ENCODE measurements at places on chromosomes 7 and 10.

DNA sequence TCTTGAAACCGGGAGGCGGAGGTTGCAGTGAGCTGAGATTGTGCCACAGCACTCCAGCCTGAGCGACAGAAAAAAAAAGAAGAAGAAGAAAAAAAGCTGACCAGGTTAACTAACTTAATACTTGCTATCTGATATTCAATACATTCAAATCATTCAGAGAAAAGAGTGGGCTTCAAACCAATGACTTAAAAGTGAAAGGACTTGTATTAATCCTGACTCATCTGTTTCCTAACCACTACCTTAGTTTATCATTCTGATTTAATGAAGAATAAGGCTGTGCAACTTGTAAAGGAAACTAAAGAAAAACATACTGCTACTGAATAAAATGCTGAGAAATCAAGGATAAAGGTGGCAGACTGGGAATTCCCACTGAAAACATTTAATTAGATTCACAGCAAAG is 128.4 kb downstream of the NRBF2 start:
- no peak for DNase-seq

DNA sequence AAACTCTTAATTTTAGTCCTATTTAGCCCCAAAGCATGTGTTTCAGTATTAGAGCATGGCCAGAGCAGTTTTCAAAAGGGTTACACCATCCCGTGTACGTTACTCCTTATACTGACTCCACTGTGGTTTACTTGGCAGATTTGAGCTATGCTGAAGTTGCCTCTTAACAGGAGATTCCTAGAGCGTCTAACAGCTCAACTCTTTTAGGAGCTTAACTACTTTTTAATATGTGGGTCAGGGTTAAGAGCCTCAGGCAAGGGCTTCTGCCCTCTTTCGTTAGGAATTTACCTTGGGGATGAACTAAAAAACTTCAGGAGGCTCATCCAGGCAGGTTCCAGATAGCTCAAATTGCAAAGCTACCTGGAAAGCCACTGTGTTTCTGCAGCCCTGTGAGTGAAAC is 674.8 kb upstream of the C7orf33 start:
- DNase-seq = no peak

DNA sequence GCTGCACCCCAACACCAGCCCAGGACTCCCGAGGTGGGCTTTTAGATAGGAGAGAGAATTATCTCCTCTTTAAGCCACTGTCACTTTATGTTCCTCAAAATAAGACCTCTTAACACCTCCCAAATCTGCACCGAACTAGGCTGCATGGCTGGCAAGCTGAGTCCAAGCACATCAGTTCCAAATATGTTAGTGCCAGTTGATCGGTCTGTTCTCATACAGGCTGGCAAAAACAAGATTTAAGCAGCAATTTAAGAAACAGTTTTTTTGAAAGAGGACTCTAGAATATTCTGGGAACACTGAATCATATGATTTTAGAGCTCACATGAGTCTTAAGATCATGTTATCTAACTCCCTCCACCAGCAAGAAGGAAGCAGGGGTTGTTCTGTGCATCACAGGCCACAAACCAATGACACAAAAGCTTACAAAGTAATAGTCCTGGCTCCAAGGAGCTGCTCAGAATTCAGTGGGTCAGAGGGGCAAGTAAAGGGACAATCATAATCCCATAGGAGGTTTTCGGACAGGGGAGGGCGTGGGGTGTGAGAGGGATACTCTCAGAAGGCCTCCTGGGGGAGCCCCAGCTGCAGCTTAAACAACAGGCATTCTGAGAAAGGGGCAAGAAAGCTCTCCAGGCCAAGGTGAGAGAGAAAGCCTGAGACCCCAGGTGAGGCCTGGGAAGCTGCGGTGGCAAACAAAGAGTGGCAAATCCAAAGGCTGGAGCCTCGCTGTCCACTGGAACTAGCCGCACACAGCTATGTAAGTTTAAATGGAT is 7.1 kb downstream of the COBL start:
- DNase-seq = no peak

DNA sequence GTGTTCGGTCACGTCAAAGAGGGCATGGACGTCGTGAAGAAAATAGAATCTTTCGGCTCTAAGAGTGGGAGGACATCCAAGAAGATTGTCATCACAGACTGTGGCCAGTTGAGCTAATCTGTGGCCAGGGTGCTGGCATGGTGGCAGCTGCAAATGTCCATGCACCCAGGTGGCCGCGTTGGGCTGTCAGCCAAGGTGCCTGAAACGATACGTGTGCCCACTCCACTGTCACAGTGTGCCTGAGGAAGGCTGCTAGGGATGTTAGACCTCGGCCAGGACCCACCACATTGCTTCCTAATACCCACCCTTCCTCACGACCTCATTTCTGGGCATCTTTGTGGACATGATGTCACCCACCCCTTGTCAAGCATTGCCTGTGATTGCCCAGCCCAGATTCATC is 6.5 kb downstream of the PPIF start:
- no peak for DNase-seq

DNA sequence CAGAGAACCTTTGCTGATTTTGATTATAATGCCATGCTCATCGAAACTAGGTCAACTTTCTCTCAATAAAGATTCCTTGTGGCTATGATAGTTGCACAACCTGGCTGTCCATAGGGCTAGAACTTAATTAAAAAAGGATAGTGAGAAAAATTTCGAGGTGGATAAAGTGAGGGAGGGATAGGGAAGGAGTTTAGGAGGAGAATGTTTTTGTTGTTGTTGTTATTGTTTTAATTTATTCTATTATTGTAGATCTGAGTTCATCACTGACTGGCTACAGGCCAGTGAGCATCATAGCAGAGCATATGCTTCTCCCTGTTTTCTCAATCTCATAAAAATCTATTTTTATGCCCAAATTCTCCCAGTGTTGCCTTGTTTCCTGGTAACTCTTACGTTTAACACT is 688.7 kb upstream of the GRM3 start:
- DNase-seq = no peak

- no peak for DNase-seq
These were observed 269.1 kb downstream of the ZMYND11 start for GRCh38 chr10:404346-404745.

DNA sequence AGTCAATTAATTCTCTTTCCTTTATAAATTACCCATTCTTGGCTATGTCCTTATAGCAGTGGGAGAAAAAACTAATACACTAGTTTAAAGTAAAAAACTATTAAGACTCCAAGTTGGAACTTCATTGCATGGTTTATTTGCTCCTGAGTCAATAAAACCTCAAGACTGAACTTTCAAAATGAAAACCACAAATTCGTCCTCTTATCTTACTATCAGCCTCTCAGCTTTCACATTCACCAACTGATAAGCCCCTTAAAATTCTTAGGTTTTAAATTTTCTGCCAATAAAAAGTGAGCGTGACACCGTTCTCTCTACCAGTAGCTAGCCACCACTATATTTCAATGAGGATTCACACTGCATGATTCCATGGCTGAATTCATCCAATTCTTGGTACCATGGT is 346.4 kb upstream of the NPSR1 start:
- no peak for DNase-seq

DNA sequence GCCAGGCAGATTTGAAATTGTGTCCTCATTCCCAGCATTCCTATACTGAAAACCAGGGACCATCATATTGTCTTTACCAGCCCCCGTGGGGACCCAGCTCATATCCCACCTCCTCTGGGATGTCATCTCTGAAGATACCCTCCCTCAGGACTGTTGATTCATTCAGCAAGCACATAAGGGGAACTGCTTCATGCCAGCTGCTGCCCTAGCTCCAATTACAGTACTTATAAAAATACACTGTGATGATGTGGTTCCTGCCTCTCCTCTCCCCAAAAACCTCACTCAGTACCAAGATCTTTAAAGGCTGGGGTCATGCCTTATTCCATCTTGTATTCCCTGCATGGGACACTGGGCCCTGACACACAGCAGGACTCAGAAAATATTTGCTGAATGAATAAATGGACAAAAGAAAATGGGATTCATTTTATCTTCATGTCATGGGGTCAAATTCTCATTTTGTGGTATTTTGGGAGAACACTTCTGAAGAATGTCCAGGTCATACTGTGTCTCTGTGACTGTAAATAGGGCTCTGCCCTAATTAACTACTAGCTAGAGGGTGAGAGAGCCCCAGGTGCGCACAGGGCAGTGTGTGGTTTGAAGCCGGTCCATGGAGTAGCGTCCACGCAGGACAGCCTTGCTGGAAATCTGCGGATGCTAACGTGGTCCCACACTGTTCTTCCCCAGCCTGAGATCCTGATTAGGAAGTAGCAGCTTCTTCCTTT is 29.0 kb upstream of the DAGLB start:
- no peak for DNase-seq

DNA sequence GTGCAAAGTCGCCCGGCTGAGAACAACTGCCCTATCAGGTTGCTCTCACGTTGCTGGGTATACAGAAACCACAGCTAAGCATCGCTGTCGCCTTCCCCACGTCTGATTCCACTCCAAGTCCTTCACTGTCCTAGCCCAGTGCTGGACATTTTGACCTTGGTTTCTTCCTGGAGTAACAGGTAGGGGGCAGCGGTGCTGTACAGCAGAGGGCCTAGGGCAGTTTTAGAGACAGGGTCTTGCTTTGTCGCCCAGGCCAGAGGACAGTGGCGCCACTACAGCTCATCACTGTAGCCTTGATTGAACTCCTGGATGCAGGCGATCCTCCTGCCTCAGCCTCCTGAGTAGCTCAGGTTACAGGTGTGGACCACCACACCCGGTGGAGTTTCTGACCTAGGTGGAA is 2.6 kb downstream of the CLDN15 start:
- no peak for DNase-seq
